ENCODE measurements at places on chromosomes 4 and X.
A peak's percentile ranks its signal among the peaks of the same experiment; 100 is the strongest.

- no peak for DNase-seq
- H3K27me3 ChIP-seq, result no peaks in the 10 kb centered on the region
- no peak overlapping the region for H3K4me3 ChIP-seq
- H3K27ac ChIP-seq, result no peak overlapping the region
- H3K36me3 ChIP-seq, result peaks cover 2% of the 10 kb centered on the region
These were observed 14.5 kb downstream of the MRPL1 start for GRCh38 chr4:77877167-77877566.

DNA sequence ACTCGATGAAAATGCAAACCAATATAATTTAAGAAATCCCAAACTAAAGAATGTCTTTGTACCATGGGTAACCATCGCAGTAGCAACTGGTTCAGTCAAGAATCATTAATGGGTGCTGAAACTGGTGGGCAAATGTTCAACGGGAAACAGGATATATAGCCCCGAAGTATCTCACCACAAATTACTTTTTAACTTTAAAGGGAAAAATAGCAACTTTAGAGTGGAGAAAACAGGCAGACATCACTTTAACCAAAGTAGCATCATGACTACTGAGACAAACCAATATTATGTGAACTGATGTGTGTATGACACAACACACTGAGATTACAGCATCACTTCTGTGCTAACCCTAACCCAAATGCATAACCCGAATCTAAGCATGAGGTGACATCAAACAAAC, 33.8 kb upstream of the SLAIN2 start:
- no peaks in the 10 kb centered on the region for H3K27me3 ChIP-seq
- H3K36me3 ChIP-seq, result no peaks in the 10 kb centered on the region
- no peaks in the 10 kb centered on the region for H3K4me1 ChIP-seq
- DNase-seq, result no peak

DNA sequence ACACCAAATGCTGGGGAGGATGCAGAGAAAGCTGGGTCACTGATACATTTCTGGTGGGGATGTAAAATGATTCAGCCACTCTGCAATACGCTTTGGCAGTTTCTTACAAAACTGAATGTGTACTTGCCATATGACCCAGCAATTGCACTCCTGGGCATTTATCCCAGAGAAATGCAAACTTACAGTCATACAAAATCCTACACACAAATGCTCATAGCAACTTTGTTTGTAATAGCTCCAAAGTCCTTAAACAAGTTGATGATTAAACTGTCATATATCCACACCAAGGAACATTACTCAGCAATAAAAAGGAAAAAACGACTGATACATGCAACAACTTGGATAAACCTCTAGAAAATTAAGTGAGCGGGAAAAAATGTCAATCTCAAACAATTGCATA, 12.3 kb downstream of the MID1 start:
- no peaks in the 10 kb centered on the region for H3K27me3 ChIP-seq
- no peak overlapping the region for H3K27ac ChIP-seq
- no peak overlapping the region for H3K4me3 ChIP-seq
- no peaks in the 10 kb centered on the region for H3K36me3 ChIP-seq

DNA sequence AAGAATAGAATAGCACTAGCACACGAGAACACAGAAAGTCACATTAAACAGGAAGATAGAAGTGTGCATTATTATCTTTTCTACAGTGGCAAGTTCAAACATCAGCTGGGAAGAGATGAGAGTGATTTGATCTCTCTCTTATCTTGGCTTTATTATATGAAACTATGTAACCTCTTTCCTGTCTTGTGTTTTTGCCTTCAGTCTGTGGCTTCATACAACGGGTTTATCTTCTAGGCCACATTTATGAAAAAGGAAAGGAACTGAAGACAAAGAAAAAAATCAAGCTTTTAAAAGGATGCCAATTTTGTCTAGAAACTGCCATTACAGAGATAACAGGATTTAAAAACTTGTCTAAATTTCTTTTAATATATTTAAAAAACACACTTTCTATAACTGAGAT, 983.6 kb downstream of the RPA4 start:
- H3K36me3 ChIP-seq, result no peaks in the 10 kb centered on the region
- no peak overlapping the region for H3K4me3 ChIP-seq
- no peaks in the 10 kb centered on the region for H3K4me1 ChIP-seq
- no peaks in the 10 kb centered on the region for H3K27me3 ChIP-seq

GRCh38 chrX:18149454-18149853, 71.2 kb downstream of the BEND2 start:
- no peak for DNase-seq
- no peak overlapping the region for H3K4me3 ChIP-seq
- no peaks in the 10 kb centered on the region for H3K36me3 ChIP-seq
- no peaks in the 10 kb centered on the region for H3K4me1 ChIP-seq
- no peaks in the 10 kb centered on the region for H3K27me3 ChIP-seq

- peaks cover 4% of the 10 kb centered on the region for H3K4me1 ChIP-seq
- H3K27me3 ChIP-seq, result no peaks in the 10 kb centered on the region
- DNase-seq, result no peak
- peak overlapping the region; percentile 67 for H3K4me3 ChIP-seq
- H3K36me3 ChIP-seq, result no peaks in the 10 kb centered on the region
These were observed 15.7 kb upstream of the RUFY3 start for GRCh38 chr4:70706044-70706461.

- H3K4me1 ChIP-seq, result no peaks in the 10 kb centered on the region
- no peak overlapping the region for H3K4me3 ChIP-seq
- DNase-seq, result no peak
- no peaks in the 10 kb centered on the region for H3K36me3 ChIP-seq
These were observed 130.4 kb upstream of the CPEB2 start for GRCh38 chr4:14871676-14872430.

DNA sequence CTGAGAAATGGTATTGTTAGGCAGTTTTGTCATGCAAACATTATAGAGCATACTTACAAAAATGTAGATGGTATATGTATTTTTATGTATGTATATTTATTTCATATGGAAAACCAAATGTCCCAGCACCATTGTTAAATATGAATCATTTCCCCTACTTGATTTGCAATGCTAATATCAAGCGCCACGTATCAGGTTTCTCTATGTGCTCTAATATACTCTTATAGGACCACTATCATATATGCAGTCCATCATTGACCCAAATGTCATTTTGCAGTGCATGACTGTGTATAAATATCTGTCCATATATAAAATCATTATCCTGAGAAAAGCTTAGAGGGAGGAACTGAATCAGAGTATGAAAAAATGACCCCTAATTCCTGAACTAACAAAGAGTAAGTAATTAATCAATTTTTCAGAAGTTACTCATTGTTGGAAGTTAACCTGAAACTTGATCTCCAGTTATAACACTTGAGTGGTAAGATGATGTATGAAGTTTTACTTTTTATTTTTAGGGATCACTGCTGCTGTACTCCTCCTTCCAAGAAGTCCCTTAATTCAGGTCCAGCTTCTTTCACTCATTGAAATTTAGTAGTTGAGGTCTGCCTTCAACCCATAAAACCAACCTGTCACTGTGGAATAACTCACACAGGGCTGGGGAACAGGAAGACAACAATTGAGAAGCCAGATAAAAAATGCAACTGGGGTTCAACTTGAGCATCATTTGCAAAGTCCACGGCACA, 134.8 kb upstream of the LDB2 start:
- H3K4me3 ChIP-seq, result no peak overlapping the region
- peak; percentile 48 for DNase-seq
- no peak overlapping the region for H3K27ac ChIP-seq
- H3K36me3 ChIP-seq, result no peaks in the 10 kb centered on the region
- H3K4me1 ChIP-seq, result peaks cover 12% of the 10 kb centered on the region

DNA sequence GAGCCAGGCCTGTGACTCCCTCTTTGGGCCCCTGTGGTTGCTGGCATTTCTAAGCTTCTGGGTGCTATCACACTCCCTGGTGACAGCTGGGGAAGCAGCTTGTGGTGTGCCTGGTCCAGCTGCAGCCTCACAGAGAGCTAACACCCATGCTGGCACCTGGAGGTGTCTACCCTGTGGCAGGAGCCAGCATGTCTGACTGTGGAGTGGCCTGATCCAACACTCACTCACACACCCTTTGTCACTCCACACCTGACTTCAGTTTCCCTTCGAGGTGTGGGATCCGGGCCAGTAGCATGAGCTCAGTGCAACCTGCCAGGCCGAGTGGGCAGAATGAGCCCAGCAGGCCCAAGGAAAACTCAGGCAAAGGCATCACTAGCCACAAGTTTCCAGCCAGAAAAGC, 67.5 kb downstream of the TECRL start:
- no peak overlapping the region for H3K4me3 ChIP-seq
- no peaks in the 10 kb centered on the region for H3K36me3 ChIP-seq
- H3K27me3 ChIP-seq, result no peaks in the 10 kb centered on the region
- no peak for DNase-seq
